Spleen (tissue), 13 donors: ENCODE measurements at places on chromosomes 6 and 20. TPM values are rescaled to one million over a fixed set of nuclear protein-coding genes. Genes with fewer than 3 reads are reported as not detected.

The HLA-DMA gene
- 218 TPM for total RNA-seq

DNA sequence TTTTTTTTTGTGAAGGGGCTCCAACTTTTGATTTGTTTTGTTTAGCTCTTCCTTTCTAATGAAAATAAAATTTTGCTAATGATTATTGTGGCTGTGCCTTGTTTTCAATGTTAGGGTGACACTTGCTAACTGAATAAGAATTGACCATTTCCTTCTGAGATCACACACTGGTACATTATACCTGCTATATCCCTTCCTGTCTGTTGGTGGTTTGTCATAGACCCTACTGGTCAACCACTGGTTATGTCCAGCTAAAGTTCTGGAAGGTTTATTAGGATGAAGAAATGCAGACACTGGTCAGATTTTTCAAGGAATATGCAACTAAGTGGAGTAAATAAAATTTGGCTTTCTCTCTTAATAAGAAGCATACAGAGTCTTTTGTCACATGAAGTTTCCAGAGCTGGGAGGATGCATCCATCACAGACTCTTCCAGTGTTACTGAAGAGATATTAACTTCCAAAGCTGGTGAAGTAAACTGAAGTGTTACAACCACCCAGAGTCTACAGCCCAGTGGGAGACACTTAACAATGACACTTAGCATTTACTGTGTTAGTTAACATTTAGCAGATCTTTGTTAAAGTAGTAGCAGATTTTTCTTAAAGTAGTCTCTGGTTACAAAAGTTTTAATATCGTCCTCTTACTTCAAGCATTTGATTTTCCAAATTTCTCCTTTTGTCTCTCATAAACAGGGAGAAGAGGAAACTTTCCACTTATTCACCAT is 19.7 kb upstream of the CALHM5 start:
- no peak for DNase-seq
- no peaks in the 10 kb centered on the region for H3K27me3 ChIP-seq
- no peak overlapping the region for H3K27ac ChIP-seq

GRCh38 chr6:16129623-16130401 is 926 bp downstream of the MYLIP start:
- no peaks in the 10 kb centered on the region for H3K27me3 ChIP-seq
- peaks cover 64% of the 10 kb centered on the region for H3K4me1 ChIP-seq
- no peak for DNase-seq
- peak overlapping the region; percentile 76 for H3K4me3 ChIP-seq
- H3K36me3 ChIP-seq = no peaks in the 10 kb centered on the region
- peak overlapping the region; percentile 99 for H3K27ac ChIP-seq

DNA sequence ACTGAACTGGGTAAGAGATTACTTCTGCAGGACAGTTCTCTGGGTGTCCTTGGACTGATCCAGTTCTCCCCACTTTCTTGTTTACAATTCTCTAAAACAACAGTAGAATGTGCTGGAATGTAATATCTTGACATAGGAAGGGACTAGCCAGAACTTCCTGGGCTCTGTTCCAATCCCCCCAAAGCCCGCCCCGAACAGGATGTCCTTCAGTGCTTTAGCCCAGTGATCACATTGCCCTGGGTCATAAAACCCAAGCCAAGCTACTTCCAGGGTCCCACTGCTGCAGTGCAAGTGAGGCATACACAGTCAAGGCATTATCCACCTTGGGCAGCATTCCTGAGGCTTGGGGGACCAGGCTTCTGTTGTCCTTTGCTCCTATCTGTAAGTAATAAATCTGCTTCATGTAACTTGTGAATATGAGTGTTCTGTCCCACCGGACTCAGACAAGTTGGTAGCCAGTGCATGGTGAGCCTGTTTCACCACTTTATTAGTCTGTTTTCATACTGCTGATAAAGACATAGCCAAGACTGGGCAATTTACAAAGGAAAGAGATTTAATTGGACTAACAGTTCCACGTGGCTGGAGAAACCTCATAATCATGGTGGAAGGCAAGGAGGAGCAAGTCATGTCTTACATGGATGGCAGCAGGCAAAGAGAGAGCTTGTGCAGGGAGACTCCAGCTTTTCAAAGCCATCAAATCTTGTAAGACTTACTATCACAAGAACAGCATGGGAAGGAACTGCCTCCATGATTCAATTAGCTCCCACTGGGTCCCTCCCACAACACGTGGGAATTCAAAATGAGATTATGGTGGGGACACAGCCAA is 23.5 kb downstream of the FITM2 start:
- no peak for DNase-seq
- no peaks in the 10 kb centered on the region for H3K36me3 ChIP-seq
- H3K27me3 ChIP-seq = no peaks in the 10 kb centered on the region
- H3K4me1 ChIP-seq = no peaks in the 10 kb centered on the region

- H3K27ac ChIP-seq = no peak overlapping the region
- no peak overlapping the region for H3K4me3 ChIP-seq
- no peaks in the 10 kb centered on the region for H3K4me1 ChIP-seq
These were observed 62.5 kb upstream of the CITED2 start for GRCh38 chr6:139436957-139437348.

- H3K36me3 ChIP-seq = peaks cover 6% of the 10 kb centered on the region
- peak overlapping the region; percentile 48 for H3K4me3 ChIP-seq
- peaks cover 48% of the 10 kb centered on the region for H3K27me3 ChIP-seq
- H3K4me1 ChIP-seq = peaks cover 63% of the 10 kb centered on the region
- DNase-seq = peak; percentile 88
These were observed 2.1 kb upstream of the NRN1 start for GRCh38 chr6:6008648-6009421.

- H3K4me3 ChIP-seq = no peak overlapping the region
- H3K27me3 ChIP-seq = no peaks in the 10 kb centered on the region
- peaks cover 29% of the 10 kb centered on the region for H3K4me1 ChIP-seq
- H3K27ac ChIP-seq = no peak overlapping the region
- no peak for DNase-seq
These were observed 103.7 kb upstream of the MTHFD1L start for GRCh38 chr6:150761771-150762170.

- no peak overlapping the region for H3K4me3 ChIP-seq
- peak; percentile 83 for DNase-seq
- no peak overlapping the region for H3K27ac ChIP-seq
- H3K36me3 ChIP-seq = no peaks in the 10 kb centered on the region
- H3K4me1 ChIP-seq = peaks cover 5% of the 10 kb centered on the region
- H3K27me3 ChIP-seq = no peaks in the 10 kb centered on the region
These were observed 4.2 kb upstream of the NTSR1 start for GRCh38 chr20:62704341-62704948.

DNA sequence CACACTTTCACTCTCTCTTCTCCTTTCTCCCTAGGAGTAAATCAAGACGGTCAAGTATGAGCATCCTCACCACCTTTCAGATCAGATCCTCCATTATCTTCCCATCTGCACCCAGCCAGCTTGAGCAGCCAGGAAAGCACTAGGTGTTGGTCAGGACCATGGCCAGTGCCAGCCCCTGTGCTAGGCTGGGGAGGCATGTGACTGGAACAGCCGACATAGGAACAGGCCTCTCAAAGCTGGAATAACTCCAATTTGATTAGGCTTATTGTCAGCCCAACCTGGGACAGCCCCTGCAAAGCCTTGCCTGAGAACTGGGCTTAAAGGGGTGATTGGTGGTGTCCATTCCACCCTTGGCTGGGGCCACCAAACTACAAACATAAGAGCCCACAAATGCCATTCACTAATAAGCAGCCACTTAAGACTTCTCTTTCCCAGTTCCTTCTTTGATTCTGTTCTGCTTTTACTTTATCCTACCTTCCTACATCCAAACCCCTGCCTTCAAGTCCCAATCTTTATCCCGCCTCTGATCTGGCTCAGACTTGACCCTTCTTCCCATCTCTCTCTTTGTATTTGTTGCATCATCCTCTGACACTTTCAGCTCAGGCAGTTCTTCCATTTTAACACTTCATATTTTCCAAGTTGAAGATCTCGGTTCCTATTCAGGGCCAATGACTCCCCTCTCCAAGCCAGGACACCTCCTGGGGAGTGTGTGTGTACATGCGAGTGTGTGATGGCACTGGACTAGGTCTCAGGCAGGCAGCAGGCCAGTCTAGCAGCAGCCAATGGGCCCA is 4.5 kb upstream of the TREM2 start:
- no peaks in the 10 kb centered on the region for H3K4me1 ChIP-seq
- no peaks in the 10 kb centered on the region for H3K27me3 ChIP-seq
- no peaks in the 10 kb centered on the region for H3K36me3 ChIP-seq
- H3K4me3 ChIP-seq = no peak overlapping the region
- no peak for DNase-seq

DNA sequence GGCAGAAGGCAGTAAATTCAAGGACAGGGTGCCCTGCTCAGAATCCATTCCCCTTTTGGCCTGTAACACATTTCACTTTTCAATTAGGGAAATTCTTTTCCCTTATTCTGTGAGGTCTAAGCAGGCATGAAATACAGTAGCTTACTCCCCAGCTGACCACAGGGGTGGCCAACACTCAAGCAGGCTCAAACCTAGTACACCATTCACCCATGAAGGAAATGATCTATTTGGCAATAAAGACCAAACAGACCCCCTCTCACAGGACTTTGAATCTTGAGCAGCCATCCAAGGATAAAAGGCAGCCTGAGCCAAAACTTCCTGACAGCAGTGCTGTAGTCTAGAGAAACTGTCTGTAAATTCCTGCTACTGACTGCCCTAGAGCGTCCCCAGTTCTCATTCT is 17.7 kb downstream of the PDSS2 start:
- H3K4me1 ChIP-seq = no peaks in the 10 kb centered on the region
- H3K36me3 ChIP-seq = no peaks in the 10 kb centered on the region
- no peak for DNase-seq
- no peak overlapping the region for H3K27ac ChIP-seq

The BPIFB4 gene
- total RNA-seq = not detected
